ENCODE measurements at places on chromosomes 7 and 10.

- DNase-seq, result no peak
Measured at GRCh38 chr7:12943781-12944180, 256.3 kb downstream of the ARL4A start.

DNA sequence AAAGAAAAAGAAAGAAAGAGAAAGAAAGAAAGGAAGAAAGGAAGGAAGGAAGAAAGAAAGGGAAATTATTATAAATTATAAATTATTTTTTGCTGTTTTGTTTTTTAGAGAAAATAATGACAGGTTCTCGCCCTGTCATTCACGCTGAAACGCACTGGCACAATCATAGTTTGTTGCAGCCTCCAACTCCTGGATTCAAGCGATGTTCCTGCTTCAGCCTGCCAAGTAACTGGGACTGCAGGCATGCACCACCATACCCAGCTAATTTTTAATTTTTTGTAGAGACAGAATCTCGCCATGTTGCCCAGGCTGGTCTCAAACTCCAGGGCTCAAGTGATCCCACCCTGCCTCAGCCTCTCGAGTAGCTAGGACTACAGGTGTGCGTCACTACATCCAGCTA is 21.6 kb downstream of the MMD2 start:
- no peak for DNase-seq

- DNase-seq, result no peak
Measured at GRCh38 chr10:103602028-103602851, 108.7 kb downstream of the NEURL1 start.

DNA sequence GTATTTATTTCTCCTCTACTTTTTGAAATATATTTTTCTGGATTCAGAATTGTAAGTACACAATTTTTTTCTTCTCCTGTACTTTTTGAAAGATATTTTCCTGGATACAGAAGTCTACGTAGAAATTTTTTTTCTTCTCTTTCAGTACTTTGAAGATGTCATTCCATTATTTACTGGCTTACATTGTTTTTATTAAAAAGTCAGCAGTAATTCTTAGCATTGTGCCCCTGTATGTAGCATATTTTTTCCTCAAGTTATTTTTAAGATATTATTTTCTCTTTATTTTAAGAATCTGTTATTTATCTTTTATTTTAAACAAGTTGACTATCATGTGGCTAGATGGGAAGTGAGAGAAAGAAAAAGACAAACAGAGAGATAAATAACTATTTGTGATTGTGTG is 119.0 kb upstream of the NPSR1 start:
- DNase-seq, result no peak

- no peak for DNase-seq
Measured at GRCh38 chr10:69640196-69640980, 10.3 kb downstream of the FAM241B start.

DNA sequence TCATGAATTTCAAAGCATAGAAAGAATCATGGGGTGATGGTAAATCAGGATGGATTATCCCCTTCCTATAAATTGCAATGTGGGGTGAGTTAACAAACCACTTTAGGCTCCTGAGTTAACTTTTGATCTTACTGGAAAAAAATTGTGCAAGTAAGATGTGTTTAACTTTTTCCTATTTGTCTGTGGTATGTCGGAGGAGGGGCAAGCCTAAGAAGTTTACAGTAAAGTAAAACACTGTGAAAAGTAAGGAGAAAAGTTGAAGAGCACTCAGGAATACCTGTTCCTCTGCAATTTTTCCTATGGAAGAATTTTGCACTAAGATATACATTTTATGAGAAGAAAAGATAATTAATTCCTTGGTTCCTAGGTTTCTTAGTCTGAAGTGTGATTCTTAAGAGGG is 44.4 kb downstream of the IFIT5 start:
- DNase-seq, result no peak

DNA sequence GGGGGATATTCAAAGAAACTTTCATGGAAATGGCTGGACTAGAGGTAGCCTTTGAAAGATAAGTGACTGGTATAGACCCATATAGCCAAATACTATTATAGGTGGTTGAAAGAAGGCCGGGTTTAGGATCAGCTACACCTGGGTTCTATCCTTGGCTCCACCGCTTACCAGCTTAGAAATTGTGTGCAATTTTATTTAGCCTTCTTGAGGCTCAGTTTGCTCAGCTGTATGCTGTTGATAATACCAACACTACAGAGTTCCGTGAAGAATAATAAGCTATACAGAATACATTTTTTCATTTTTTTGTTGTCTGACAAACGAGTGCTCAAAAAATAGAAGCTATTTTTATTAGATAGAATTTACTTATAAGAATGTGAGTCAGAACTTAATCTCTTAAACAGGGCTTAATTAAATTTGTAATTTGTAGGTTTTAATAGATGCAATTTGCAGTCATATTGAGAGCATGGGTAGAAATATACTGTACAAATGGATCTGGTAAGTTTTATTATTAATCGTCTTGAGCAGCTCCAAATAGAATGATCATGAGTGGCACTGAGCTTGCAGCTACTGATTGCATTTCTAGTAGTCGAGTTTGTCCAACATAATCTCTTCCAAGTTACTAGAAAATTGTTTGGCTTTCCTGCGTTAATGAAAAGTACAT is 164.3 kb upstream of the PHYHIPL start:
- DNase-seq, result no peak

GRCh38 chr10:7553531-7553930 is 113.2 kb downstream of the ITIH5 start:
- DNase-seq, result no peak
